ENCODE measurements at places on chromosomes 2 and 18.
A peak's percentile ranks its signal among the peaks of the same experiment; 100 is the strongest.

GRCh38 chr18:50151926-50152325, 43.0 kb downstream of the MYO5B start:
- DNase-seq, result no peak

DNA sequence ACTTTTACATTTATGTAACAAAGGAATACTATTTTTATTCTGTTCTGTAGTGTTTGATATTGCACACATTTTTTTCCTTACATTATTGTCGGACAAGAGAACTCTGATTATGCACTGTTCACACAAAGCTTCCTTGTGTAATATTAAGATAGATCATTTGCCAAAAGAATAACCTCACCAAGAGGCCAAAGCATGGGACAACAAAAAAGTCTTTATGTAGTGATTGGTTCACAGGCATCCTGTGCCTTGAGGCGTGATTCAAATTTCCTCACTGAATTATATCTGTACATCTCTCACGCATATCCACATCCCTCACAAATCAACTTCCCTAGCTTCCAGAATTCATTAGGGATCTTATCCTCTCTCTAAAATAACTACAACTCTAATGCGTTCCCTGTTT, 642.7 kb downstream of the NR4A2 start:
- no peak for DNase-seq

GRCh38 chr2:229154381-229154780, 116.7 kb downstream of the PID1 start:
- DNase-seq, result no peak

DNA sequence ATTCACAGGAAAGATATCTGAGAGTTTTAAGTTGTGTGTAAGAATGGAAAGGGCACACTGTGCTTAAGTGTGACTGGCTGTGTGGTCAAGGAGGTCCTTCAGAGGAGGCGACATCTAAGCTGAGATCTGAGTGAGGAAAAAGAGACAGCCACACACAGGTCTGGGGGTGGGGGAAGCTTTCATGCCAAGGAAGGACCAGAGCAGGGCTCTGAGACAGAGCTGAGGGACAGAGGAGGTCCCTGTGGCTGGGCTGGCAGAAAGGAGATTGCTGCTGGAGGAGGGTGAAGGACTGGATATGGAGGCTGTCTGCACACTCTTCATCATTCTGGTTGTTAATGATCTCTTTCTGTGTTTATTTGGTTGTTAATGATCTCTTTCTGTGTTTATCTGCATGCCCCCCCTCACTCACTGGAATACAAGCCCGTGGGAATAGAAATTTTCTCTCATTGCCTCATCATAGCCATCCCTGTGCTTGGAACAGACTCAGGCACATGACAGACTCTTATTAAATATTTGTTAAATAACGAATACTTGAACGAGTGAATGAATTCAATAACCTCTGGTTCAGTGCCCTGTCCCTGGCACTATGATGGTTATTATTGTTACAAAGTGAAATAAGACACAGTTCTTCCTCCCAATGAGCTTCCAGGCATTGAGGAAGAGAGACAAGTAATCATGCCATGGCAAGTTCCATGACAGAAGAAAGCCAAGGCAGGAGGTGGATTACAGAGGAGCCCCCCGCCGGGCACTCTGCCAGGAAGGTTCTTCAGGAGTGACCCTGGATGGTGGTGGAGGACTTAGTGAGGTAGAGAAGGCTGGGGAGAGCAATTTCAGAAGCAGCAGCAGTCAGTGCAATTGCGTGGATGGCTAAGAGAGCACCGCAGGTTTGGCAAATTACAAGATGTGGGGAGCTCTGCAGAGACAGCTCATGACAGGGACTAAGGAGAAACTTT, 399.4 kb upstream of the HS6ST1 start:
- no peak for DNase-seq

GRCh38 chr18:10201226-10201625, 253.2 kb upstream of the APCDD1 start:
- no peak for DNase-seq

- no peak for DNase-seq
These were observed 801.1 kb upstream of the RAB6C start for GRCh38 chr2:129178356-129178755.

DNA sequence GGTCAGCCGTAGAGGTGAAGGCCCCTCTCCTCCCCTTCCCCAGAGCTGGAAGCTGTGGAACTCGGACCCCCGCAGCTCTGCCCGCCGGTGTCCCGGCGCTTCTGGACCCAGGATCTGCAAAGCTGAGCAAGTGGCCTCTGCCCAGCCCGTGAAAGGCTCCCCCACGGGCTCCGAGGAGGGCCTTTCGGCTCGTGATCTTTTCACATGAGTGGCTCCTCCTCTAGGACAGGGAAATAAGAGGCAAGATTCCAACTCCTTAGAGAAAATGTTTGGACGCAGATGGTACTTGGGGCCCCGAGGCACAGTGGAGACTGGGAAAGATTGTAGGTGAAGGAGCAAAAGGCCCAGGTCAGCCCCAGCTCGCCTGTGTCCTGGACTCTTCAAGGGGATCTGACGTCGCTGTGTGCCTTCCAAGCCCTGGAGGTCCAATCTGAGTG, 48.2 kb upstream of the SP3 start:
- no peak for DNase-seq

GRCh38 chr18:7072593-7072992, 45.0 kb downstream of the LAMA1 start:
- DNase-seq, result peak; percentile 30

DNA sequence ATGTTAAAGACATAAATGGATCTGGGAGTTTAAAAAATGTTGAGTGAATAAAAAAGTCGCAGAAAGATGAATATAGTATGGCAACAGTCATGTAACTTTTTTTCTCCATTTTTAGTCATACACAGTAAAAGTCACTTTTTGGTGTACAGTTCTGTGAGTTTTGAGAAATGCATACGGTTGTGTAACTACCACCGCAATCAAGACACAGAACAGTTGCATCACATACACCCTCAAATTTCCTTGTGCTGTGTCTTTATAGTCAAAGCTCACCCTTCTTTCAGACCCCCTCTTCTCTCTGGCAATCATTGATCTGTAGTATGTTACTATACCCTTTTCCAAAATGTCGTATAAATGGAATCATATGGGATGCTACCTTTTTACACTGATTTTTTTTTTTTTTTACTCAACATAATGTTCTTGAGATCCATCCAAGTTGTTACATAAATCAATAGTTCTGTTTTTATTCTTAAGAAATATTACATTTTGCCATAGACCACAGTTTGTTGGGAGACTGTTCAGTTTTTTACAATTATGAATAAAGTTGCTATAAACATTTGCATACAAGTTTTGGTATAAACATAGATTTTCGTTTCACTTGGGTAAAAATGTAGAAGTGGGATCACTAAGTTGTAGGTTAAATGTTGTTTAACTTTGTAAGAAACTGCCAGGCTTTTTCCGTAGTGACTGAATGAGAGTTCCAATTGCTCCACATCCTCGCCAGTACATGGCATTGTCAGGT, 35.4 kb upstream of the AGFG1 start:
- DNase-seq, result no peak

GRCh38 chr18:48580782-48581181, 42.0 kb downstream of the CTIF start:
- DNase-seq, result no peak

DNA sequence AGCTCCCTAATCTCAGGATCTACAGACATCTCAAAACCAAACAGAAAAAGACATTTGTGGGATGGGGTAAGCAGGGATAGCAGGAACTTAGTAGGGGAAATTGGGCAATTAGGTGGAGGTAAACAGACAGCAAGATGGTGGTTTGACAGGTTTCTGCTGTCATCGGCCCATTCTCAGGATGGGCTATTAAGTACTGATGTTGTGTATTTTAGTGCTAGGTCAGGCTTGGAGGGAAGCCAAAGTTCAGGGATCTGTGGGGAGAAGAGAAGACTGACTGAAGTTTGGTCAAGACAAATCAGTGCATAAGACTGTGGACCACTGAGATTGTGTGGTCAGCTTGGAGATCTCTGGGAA, 96.8 kb upstream of the THUMPD2 start:
- no peak for DNase-seq

DNA sequence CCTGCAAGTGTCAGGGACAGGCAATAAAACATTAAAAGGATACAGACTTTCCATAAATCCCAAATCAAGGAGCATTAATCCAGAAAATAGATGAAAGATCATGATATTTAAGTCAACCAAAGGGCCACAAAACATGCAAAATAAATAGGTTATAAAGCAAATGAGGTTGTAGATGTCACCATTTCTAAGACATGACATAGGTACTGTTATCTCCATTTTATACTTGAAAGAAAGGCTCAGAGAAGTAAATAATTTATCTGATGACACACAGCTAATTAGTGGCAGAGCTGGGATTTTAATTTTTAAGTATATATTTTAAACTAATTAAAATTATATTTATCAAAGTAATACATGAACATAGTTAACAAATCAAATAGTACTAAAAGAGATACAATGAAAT, 301.8 kb downstream of the AGPS start:
- DNase-seq, result no peak

DNA sequence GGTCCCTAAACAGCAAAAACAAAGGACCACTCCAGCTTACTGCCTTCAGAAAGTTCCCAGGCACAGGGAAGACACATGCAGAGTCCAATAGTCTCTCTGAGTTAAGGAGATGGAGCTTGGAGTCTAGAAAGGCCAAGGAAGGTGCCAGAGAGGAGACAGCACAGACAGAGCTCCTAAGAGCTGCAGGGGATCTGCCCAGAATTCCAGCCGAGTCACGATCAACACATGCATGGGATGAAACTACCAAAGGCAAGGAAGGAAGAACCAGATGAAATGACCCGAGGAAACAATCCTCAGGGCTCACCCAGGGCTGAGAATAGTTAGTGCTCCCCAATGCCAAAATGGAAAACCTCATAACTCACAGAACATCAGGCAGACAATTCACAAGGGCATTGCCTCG, 15.4 kb downstream of the METTL4 start:
- DNase-seq, result no peak

- DNase-seq, result no peak
These were observed 14.7 kb downstream of the GAREM2 start for GRCh38 chr2:26187537-26188104.

- DNase-seq, result no peak
These were observed 3.0 kb downstream of the DHRS9 start for GRCh38 chr2:169072163-169072925.

GRCh38 chr2:224983712-224984554, 58.3 kb downstream of the DOCK10 start:
- no peak for DNase-seq

DNA sequence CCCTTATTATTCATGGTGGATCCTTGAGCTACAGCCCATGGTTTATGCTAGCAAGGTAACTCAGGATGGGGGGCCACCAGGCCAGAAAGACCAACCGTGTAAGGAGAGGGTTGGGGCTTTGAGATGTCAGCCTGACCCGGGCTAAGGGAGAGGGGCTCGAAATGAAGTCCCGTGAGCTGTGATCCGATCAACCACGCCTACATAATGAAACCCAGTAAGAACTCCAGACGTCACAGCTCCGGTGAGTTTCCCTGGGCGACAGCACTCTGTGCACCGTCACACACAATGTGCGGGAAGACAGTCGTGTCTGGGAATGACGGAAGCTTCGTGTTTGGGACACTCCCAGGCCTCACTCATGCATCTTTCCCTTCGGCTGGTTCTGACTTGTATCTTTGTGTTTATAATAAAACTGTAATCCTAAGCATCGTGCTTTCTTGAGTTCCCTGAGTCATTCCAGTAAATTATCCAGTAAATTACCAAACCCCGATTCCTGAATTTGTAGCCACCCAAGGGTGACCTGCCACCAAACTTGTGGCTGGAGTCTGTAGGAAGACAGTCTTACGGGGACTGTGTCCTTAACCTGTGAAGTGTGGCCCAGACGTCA, 44.2 kb downstream of the CYP27C1 start:
- no peak for DNase-seq

All from COR-L47 (cell line).